B cell (primary cell): ENCODE measurements at places on chromosomes 6 and 20.

GRCh38 chr6:158863646-158864045 is 44.5 kb upstream of the EZR start:
- DNase-seq, result no peak
- H3K27me3 ChIP-seq, result no peaks in the 10 kb centered on the region
- peaks cover 38% of the 10 kb centered on the region for H3K4me1 ChIP-seq
- H3K36me3 ChIP-seq, result no peaks in the 10 kb centered on the region
- H3K4me3 ChIP-seq, result no peak overlapping the region
- no peak overlapping the region for H3K27ac ChIP-seq

DNA sequence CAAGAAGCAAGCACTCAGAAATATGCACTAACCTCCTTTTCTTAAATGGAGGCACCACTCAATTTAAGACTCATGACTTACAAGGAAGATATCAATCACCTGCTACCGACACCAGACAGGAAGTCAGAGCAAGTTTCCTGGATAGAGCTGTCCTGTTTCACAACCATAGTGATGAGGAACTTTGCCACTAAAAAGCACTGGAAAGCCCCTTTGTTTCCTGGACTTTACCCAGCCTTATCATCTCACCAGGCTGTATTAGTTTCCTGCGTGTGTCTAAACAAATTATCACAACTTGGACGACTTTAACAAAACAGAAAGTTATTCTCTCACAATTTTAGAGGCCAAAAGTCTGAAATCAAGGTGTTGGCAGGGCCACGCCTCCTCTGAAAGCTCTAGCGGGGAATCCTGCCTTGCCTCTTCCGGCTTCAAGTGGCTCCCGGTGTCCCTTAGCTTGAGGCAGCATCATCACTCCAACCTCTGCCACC is 253.8 kb upstream of the STXBP5 start:
- H3K27me3 ChIP-seq, result no peaks in the 10 kb centered on the region
- no peaks in the 10 kb centered on the region for H3K4me1 ChIP-seq
- no peak for DNase-seq
- no peaks in the 10 kb centered on the region for H3K36me3 ChIP-seq

- no peak overlapping the region for H3K27ac ChIP-seq
- H3K27me3 ChIP-seq, result peaks cover 2% of the 10 kb centered on the region
- H3K4me1 ChIP-seq, result no peaks in the 10 kb centered on the region
- no peaks in the 10 kb centered on the region for H3K36me3 ChIP-seq
- DNase-seq, result no peak
- no peak overlapping the region for H3K4me3 ChIP-seq
Observed at GRCh38 chr6:132675749-132676148, 16.8 kb upstream of the TAAR1 start.

DNA sequence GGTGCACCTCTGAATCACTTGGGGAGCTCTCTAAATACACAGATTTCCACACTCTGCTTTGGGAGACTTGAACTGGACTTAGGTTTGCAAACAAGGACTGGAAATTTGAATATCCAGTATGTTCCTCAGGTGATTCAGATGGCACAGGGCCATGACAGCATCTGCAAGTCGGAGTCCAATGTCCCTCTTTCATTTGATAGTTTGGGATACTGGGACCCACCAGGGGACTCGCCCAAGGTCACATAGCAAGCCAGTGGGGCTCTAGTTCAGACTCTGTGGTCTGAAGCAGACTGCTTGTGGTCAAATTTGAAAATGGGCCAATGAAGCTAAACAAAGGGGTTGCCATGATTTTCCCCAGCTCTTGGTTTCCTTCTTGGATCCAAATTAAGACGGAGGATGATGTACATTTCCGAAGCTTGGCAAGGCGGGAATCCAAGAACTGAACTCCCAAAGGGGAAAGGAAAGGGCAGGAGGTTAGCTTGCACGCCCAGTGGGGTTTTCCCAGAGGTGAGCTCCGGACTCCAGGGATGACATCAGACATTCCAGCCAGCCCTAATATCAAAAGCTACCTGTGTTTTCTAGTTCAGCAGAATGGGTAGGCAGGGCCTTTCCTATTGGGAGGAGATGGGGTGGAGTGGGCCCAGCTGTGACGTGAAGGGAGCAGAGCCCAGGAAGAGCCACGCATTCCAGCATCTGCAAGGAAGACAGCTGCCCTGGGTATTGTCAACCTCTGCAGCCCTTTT is 3.4 kb upstream of the SYS1 start:
- H3K27ac ChIP-seq, result no peak overlapping the region
- peaks cover 5% of the 10 kb centered on the region for H3K27me3 ChIP-seq
- H3K4me3 ChIP-seq, result no peak overlapping the region
- no peak for DNase-seq

DNA sequence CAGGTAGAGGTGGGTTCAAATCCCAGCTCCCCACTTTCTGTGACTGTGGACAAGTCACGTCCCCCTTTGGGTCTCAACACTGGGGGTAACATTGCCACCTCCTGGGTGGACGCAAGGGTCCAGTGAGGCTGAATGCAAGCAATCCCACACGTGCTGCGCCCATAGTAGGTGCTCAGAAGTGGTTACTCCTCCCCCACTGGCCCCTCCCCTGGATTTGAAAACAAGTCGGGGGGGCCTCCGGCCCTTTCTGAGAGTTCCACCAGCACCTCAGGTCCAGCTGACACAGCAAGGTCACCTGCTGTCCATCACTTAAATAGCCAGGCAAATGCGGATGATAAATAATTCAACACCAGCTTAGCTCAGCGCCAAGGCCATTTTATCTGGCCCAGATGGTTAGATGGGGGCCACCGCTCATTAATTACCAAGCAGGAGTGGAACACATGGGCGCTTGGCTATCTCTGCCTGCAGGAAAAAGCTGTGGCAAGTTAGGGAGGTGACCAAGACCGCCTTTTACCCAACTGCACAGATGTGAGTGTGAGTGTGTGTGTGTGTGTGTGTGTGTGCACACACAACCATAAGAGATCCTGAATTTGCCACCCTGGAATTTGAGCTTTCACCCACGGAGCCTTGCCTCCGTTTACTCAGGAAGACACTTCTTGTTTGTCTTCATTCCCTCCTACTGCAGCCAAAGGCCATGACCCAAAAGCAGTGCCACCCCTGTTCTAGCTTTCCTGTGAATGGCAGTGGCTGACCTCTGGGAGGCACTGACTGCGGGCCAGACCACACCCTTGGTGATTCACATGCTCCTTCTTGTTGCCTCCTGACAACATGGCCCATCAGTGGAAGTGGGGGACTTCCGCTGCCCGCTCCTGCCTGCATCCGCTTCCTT is 34.7 kb upstream of the KCNB1 start:
- no peak for DNase-seq
- H3K27ac ChIP-seq, result no peak overlapping the region

DNA sequence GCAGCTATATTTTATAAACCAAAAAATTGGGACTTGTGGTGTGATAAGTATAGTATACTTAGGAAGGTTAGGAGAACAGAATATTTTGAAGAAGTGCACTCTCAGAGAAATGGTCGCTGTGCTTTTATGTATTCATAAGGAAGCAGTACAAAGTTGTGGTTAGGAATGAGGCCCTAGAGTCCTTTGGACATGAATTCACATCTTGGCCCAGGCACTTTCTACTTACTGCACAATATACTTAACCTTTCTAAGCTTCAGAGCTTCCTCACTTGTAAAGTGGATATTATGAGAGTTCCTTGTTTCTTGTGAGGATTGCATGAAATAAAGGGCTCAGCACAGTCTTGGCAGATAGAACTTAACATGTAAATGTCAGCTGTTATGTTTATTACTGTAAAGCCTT is 21.0 kb upstream of the SERINC3 start:
- H3K27ac ChIP-seq, result no peak overlapping the region
- no peak overlapping the region for H3K4me3 ChIP-seq
- no peaks in the 10 kb centered on the region for H3K4me1 ChIP-seq

DNA sequence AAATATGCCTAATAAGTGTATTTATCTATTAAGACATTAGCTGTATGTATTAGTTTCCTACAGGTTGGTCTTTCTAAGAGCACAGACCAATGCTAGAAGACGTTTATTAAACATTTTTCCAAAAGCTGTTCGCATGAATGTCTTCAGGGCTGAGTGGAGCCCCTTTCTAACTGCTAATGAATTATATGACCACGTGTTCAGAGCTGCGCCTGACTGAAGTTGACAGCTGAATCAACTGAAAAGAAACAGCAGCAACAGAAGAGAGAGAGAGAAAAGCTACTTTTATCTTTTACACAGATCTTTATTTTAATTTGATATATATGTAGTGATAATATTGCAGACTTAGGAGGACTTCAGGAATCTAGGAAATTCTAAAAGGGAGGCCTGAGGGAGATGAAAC is 75.2 kb upstream of the ARID1B start:
- H3K36me3 ChIP-seq, result no peaks in the 10 kb centered on the region
- DNase-seq, result no peak
- H3K4me1 ChIP-seq, result peaks cover 51% of the 10 kb centered on the region

GRCh38 chr20:20803011-20803410 is 90.6 kb upstream of the RALGAPA2 start:
- no peak overlapping the region for H3K27ac ChIP-seq
- DNase-seq, result no peak
- no peaks in the 10 kb centered on the region for H3K27me3 ChIP-seq
- no peaks in the 10 kb centered on the region for H3K36me3 ChIP-seq

DNA sequence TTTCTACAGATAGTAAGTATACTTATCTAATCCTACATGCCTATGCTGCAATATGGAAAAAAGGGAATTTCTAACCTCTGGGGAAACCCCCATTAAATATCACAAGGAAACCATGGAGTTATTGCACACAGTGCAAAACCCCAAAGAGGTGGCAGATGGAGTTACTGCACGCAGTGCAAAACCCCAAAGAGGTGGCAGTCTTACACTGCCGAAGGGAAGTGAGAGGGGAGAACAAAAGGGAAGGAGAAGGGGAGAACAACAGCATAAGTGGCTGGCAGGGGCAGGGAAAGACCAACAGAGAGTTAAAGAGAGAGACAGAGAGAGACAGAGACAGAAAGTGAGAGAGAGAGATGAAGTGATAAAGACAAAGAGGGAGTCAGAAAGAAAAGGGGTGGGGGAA is 43.8 kb upstream of the EIF2S2 start:
- no peaks in the 10 kb centered on the region for H3K4me1 ChIP-seq
- no peaks in the 10 kb centered on the region for H3K27me3 ChIP-seq
- H3K27ac ChIP-seq, result no peak overlapping the region
- no peak for DNase-seq

GRCh38 chr6:157229132-157229618 is 94.1 kb downstream of the TMEM242 start:
- H3K27ac ChIP-seq, result no peak overlapping the region
- H3K27me3 ChIP-seq, result no peaks in the 10 kb centered on the region
- H3K36me3 ChIP-seq, result no peaks in the 10 kb centered on the region
- H3K4me1 ChIP-seq, result peaks cover 19% of the 10 kb centered on the region
- no peak overlapping the region for H3K4me3 ChIP-seq
- DNase-seq, result no peak

DNA sequence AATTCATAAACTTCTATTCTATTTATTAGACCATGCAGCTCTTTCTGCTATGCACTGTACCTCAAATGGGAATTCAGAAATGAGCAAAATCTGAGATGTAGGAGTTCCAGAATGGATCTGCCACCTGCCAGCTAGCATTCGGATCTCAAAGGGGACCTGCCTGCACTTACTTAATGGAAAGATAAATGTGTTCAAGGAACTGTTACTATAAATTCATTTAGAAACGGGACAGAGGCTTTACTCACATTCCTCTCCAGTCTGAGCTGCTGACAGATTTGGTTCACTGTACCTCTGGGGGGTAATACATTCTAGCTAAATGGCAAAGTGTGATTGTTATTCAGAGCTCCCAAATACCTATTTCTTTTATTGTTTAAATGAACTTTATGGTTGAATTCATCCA is 384.1 kb downstream of the GRIK2 start:
- DNase-seq, result no peak
- H3K4me3 ChIP-seq, result no peak overlapping the region
- no peaks in the 10 kb centered on the region for H3K27me3 ChIP-seq
- no peak overlapping the region for H3K27ac ChIP-seq
- no peaks in the 10 kb centered on the region for H3K36me3 ChIP-seq

- H3K4me1 ChIP-seq, result no peaks in the 10 kb centered on the region
- H3K4me3 ChIP-seq, result no peak overlapping the region
- no peaks in the 10 kb centered on the region for H3K27me3 ChIP-seq
- no peak overlapping the region for H3K27ac ChIP-seq
- H3K36me3 ChIP-seq, result no peaks in the 10 kb centered on the region
Observed at GRCh38 chr6:166419286-166419685, 36.5 kb upstream of the MPC1 start.

DNA sequence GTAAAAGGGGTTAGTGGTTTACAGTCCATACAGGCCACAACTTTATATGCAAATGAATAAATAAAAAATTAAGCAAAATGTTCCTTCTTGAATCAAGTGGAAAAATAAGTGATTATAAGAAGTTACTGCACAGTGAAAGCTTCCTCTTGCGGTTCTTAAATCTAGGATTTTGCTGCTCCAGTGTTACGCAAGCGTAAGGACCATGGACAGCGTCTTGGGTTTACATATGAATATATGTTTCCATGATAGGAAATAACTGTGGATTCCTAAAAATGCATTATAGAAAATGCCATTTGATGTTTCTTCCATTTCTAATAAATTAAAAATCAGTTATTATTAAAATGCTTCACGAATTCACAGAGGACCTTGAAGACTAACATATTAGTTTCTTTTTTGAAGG is 176.6 kb upstream of the POU3F2 start:
- no peak overlapping the region for H3K27ac ChIP-seq
- no peak for DNase-seq
- no peaks in the 10 kb centered on the region for H3K27me3 ChIP-seq
- H3K4me1 ChIP-seq, result no peaks in the 10 kb centered on the region
- no peak overlapping the region for H3K4me3 ChIP-seq
- H3K36me3 ChIP-seq, result no peaks in the 10 kb centered on the region

DNA sequence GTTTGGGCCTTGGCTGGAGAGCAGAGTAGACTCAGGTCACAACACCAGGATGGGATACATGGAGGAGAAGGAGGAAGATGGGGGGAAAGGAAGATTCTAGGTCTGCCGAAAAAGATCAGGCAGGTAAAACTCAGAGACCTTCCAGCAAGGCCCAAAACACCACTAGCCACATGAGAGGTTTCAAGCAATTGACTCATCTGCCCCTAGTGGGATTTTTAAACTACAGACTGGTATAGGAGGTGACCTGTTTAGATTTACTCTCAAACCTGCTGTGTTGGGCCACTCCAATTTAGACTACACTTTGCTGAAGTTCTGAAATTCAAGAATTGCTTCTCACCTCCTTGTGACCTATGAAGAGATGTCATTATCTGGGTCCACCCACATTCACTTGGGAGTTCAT is 236.9 kb upstream of the SASH1 start:
- H3K4me1 ChIP-seq, result no peaks in the 10 kb centered on the region
- DNase-seq, result no peak
- H3K27me3 ChIP-seq, result no peaks in the 10 kb centered on the region
- no peaks in the 10 kb centered on the region for H3K36me3 ChIP-seq

DNA sequence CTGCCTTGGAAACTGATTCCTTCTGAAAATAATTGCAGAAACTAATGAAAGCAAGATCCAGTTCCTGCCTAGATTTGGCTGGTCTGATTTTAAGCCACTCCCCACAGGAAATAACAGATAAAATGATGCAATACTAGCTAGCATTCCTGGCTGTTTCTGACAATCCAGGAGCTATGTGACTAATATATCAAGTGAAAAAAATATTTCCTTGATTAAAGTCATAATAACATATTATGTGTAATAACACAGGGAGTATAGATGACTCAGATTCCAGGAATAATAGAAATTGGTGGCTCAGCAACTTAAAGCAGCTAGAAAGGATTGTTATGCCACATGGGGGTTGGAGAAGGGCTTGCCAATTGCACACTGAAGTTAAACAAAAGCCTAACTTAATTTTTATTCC is 182.7 kb upstream of the SALL4 start:
- no peak overlapping the region for H3K4me3 ChIP-seq
- H3K27ac ChIP-seq, result no peak overlapping the region
- no peaks in the 10 kb centered on the region for H3K4me1 ChIP-seq
- H3K36me3 ChIP-seq, result no peaks in the 10 kb centered on the region
